SK-N-DZ (cell line): ENCODE measurements at places on chromosomes 2 and 18.

GRCh38 chr2:181977661-181978350, 7.8 kb upstream of the PPP1R1C start:
- no peak for DNase-seq

DNA sequence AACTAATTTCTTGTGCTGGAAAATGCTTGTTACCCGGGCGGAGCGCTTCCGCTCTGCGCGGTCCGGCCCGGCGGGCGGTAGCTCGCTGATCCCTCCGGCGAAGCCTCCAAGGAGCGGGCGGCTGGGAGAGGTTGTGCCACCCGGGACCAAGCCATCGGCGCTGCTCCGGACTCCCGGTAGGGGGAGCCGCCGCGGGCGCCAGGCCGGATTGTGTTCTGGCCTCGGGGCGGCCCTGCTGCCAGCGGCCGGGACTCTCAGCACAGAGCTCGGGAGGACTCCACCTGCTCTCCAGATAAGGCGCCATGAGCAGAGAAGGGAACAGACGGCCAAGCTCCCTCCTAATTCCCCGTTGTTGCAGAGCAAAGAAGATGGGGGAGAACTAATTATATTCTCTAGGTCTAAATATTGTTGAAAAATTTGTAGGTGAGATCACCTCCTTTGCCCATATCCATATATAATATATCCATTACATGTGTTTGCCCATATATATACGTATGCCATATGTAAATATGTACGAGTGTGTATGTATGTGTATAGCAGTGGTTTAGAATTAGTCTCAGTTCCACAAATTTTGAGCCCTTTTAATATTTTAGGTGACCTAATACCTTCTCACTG, 13.8 kb upstream of the SATB2 start:
- peak; percentile 82 for DNase-seq

DNA sequence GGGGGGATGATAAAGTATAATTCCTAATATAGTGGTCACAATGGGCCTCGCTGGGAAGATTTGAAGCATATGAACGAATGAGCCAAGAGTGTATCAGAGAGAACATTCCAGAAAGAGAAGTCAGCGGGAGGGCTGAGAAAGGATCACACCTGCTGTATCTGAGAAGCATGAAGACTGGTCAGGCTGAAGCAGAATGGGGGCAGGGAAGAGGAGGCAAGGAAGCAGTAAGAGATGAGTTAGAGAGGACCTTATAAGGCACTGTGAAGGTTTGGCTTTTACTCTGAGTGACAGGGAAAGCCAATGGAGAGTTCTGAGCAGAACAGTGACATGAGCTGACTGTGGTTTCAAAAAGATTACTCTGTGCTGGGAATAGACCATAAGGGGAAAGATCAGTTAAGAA, 73.5 kb downstream of the CHN1 start:
- no peak for DNase-seq

GRCh38 chr2:241410739-241411176, 54.7 kb downstream of the FARP2 start:
- no peak for DNase-seq

DNA sequence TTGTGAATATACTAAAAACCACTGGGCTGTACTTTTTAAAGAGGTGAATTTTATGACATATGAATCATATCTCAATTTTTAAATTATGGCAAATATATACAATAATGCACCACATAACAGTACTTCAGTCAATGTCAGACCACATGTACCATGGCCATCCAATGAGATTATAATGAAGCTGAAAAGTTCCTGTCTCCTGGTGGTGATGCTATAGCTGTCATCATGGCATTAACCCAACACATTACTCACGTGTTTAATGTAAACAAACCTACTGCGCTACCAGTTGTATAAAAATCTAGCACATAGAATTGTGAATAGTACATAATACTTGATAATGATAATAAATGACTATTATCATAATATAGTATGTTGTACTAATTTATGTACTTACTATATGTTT, 77.6 kb upstream of the ID2 start:
- no peak for DNase-seq

DNA sequence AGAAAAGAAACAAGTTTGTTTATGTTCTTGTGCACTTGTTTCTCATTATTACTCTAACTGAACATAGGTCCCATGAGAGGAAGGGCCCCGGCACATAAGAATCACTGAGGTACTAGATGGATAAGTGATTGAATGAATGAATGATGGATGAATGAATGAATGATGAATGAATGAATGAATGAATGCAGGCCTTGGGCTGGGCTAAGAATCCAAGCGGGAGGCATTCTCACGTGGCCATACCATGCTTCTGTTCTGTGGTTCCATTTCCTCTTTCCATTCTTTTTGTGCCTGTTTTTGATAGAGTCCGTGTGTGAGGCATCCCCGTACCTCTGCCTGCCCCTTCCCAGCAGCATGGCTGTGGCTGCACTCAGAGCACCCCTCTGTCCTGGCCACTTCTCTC, 94.8 kb downstream of the SH3BP4 start:
- no peak for DNase-seq
